ENCODE measurements at places on chromosomes 16 and 17. TPM values are rescaled to one million over a fixed set of nuclear protein-coding genes. Genes with fewer than 3 reads are reported as not detected.

- DNase-seq = no peak
Observed at GRCh38 chr16:4240624-4241023, 1.3 kb downstream of the SRL start.

GRCh38 chr16:49575346-49576172 is 202.0 kb downstream of the C16orf78 start:
- peak; percentile 24 for DNase-seq

GRCh38 chr16:85566561-85567100 is 46.5 kb upstream of the GSE1 start:
- no peak for DNase-seq

- DNase-seq = no peak
Observed at GRCh38 chr16:3183445-3184139, 4.4 kb upstream of the OR1F1 start.

DNA sequence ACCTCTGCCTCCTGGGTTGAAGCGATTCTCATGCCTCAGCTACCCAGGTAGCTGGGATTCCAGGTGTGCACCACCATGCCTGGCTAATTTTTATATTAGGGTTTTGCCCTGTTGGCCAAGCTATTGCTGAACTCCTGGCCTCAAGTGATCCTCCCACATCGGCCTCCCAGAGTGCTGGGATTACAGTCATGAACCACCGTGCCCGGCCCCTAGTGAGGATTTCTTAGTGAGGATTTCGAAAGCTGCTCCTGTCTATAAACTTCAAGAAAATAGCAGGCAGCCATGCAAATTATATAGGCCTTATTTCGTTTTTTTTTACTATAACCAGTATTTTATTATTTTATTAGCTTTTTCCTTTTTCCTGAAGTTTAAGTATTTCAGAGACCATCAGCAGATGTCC is 41.6 kb downstream of the EPN2 start:
- DNase-seq = no peak

DUSP14 gene
- total RNA-seq = 16.5 TPM

All from mucosa of gallbladder (tissue), 1 donor.